ENCODE measurements at places on chromosomes 6 and 20. TPM values are rescaled to one million over a fixed set of nuclear protein-coding genes. Genes with fewer than 3 reads are reported as not detected.

The PHACTR1 gene
- 0.20 TPM for total RNA-seq

- no peak overlapping the region for H3K4me3 ChIP-seq
- H3K27me3 ChIP-seq, result no peaks in the 10 kb centered on the region
- peaks cover 9% of the 10 kb centered on the region for H3K4me1 ChIP-seq
- no peaks in the 10 kb centered on the region for H3K36me3 ChIP-seq
- no peak for DNase-seq
These were observed 120.4 kb downstream of the BCAS1 start for GRCh38 chr20:53950031-53950430.

The RHAG gene
- total RNA-seq, result not detected

DNA sequence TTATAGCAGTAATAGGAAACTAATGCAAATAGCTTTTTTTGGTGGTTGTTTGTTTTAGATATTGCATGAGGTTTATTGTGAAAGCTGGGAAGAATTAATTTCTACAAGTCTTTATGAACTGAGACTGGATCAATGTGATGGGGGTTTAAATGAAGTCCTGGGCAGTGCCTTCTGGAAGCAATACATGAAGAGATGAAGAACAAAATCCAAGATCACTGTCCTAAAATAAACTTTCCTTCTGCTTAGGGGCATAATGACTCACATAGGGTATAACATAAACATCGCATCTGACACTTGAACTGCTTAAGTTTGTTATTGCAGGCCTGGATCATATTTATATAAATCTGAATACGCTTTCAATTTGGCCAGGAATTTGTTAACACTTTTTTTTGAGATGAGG lies 20.9 kb upstream of the SHLD1 start:
- DNase-seq, result no peak
- H3K27ac ChIP-seq, result no peak overlapping the region
- H3K36me3 ChIP-seq, result no peaks in the 10 kb centered on the region

The MCHR2 gene
- not detected for total RNA-seq

GRCh38 chr20:47540443-47541354 lies 39.0 kb downstream of the NCOA3 start:
- no peak for DNase-seq
- no peaks in the 10 kb centered on the region for H3K36me3 ChIP-seq
- H3K4me3 ChIP-seq, result no peak overlapping the region

The HTR1B gene
- not detected for total RNA-seq

DNA sequence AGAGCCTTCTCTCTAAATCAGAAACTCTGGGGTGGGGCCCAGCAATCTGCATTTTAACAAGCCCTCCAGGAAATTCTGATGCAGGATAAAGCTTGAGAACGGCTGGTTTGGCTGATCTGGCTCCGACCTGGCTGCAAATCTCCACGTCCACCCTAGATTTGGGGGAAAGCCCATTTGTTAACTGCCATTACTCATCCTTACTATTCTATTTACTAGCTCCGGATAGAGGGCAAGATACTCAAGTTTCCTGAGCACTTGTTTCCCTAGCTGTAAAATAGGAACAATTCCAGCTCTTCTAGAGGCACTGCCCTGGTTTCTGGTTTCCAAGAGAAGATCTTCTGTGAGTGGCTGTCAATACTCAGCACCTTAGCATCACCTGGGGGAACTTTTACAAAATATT lies 44.4 kb downstream of the DAAM2 start:
- H3K27ac ChIP-seq, result no peak overlapping the region
- H3K4me1 ChIP-seq, result no peaks in the 10 kb centered on the region

The IP6K3 gene
- total RNA-seq, result 10.3 TPM

The FAM135A gene
- 46.5 TPM for total RNA-seq

The KIF25 gene
- total RNA-seq, result 0.51 TPM

DNA sequence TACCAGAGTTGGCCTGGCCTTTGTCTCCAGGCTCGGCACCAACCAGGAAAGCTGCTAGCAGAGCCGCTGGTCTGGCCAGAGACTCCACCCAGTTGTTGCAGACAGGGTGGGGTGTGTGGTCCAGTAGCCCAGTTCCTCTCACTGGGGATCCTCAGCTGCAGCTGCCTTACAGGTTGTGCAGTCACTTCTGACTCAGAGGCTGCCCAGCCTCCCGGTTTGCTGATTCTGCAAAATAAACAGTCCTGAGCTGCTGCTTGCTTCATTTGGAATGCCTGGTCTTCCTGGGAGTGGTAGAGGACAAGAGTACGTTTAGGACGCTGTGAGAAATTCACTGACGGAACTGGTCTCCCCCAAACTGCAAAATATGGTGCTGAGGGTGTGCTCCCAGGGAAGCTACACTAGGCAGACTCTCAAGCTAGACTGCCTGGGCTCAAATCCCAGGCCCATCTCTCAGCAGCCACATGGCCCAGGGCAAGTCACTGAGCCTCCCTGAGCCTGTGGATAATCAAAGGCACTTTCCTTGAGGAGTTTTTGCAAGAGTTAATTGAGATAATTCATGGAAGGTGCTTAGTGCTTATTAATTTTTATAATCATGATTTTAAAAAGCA lies 246.1 kb downstream of the TFAP2C start:
- no peaks in the 10 kb centered on the region for H3K36me3 ChIP-seq
- no peak overlapping the region for H3K4me3 ChIP-seq
- DNase-seq, result peak; percentile 35
- no peak overlapping the region for H3K27ac ChIP-seq

GRCh38 chr6:132228894-132229293 lies 172.4 kb downstream of the MOXD1 start:
- no peaks in the 10 kb centered on the region for H3K36me3 ChIP-seq
- no peaks in the 10 kb centered on the region for H3K27me3 ChIP-seq
- no peak overlapping the region for H3K27ac ChIP-seq

DNA sequence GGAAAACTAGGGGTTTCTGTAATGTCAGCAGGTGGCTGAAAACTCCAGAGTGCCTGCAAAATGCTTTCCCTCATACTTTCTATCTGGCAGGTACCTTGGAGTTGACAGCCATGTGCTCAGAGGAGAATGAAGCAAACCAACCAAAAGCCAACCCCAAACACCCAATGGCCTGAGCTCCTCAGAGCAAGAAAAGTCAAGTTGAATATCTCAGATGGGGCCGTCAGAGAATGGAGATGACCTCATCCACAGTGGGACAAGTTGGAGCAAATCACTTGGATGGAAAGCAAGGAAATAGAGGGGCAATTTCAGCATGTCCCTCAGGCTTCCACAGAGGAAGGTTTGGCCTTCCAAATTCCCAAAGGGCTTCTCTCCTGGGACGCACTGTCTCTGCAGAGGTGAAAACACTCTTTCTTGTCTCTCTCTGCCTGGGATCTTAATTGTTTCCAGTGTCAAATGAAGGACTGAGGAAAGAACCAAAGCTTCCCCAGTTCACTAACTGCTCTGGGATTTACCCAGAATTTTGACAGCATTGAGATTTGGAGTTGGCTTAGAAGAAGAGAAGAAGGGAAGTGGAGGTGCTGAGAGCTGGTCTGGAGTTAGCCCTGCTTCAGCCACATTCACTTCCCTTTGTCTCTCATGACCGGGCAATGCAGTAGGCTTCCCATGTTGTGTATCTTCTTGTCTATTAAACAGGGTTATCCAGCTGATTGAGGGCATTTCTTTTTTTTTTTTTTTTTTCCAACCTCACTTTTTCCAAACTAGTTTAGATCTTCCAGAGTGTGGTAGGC lies 42.2 kb downstream of the PRND start:
- no peak overlapping the region for H3K27ac ChIP-seq
- no peaks in the 10 kb centered on the region for H3K4me1 ChIP-seq
- peaks cover 3% of the 10 kb centered on the region for H3K27me3 ChIP-seq
- H3K36me3 ChIP-seq, result no peaks in the 10 kb centered on the region
- no peak for DNase-seq

The HUS1B gene
- total RNA-seq, result 0.15 TPM

- peak; percentile 90 for DNase-seq
- H3K27ac ChIP-seq, result peak within 1 kb of the TSS; percentile 85
- H3K36me3 ChIP-seq, result no peaks in the 10 kb centered on the region
- peaks cover 2% of the 10 kb centered on the region for H3K4me1 ChIP-seq
- peak within 1 kb of the TSS; percentile 82 for H3K4me3 ChIP-seq
These were observed at the start of gene UTRN for GRCh38 chr6:144284783-144285547. Gene UTRN (plus strand): TSS chr6:144285335. CDS start chr6:144291829, 6,494 bp downstream.

DNA sequence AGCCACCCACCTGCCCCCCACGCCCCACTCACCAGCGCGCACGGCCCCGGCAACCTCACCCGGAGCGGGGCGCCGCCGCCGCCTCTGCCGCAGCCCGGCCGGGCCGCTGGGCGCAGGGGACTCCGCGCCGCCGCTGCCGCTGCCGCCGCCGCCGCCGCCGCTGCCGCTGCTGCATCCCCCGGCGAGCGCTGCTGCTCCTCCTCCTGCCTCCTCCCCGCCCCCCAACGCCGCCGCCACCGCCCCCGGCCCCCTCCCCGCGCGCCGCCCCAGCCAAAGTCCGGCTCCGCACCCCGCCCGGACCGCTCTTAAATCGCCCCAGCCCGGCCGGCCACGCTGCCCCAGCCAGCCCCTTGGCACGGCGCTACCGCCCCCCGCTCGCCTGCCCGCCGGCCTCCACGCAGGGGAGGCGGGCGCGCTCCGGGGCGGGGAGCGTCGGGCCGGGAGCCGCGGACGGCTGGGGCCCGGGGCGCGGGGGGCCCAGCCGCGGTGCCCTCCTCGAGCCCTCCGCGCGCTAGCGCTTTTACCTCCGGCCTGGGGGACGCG lies at the start of gene SULF2:
Gene SULF2 (minus strand): TSS at position 171 of the 543 bp plus-strand sequence. CDS start 28,118 bp downstream, outside the sequence.
- no peaks in the 10 kb centered on the region for H3K36me3 ChIP-seq
- peak within 1 kb of the TSS; percentile 88 for H3K4me3 ChIP-seq
- no peaks in the 10 kb centered on the region for H3K27me3 ChIP-seq

The CTAGE9 gene
- not detected for total RNA-seq

The IPCEF1 gene
- total RNA-seq, result 2.3 TPM

DNA sequence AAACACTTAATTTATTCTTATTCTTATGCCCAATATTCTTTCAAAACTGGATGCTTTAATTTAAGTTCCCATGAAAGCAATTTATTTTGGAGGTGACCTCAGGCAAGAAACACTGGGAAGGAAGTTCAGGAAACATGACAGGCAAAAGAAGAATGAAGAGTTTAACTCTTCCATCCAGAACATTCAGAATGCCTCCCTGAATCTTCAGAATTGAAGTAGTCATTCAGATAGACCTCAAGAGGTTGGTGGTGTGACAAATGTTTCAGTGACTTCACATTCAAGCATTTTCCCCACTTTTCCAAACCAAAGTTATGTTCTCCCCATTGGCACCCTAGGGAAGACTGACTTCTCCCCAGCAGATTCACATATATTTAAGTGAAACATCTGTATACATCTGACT lies 110.5 kb downstream of the HAO1 start:
- 0 out of 2 replicates have a peak, but pooled peaks cover 3% of the 10 kb centered on the region for H3K27me3 ChIP-seq
- H3K27ac ChIP-seq, result no peak overlapping the region
- DNase-seq, result no peak
- no peaks in the 10 kb centered on the region for H3K4me1 ChIP-seq
- no peaks in the 10 kb centered on the region for H3K36me3 ChIP-seq

The OPRL1 gene
- total RNA-seq, result 0.43 TPM

The RIPK1 gene
- 6.1 TPM for total RNA-seq

DNA sequence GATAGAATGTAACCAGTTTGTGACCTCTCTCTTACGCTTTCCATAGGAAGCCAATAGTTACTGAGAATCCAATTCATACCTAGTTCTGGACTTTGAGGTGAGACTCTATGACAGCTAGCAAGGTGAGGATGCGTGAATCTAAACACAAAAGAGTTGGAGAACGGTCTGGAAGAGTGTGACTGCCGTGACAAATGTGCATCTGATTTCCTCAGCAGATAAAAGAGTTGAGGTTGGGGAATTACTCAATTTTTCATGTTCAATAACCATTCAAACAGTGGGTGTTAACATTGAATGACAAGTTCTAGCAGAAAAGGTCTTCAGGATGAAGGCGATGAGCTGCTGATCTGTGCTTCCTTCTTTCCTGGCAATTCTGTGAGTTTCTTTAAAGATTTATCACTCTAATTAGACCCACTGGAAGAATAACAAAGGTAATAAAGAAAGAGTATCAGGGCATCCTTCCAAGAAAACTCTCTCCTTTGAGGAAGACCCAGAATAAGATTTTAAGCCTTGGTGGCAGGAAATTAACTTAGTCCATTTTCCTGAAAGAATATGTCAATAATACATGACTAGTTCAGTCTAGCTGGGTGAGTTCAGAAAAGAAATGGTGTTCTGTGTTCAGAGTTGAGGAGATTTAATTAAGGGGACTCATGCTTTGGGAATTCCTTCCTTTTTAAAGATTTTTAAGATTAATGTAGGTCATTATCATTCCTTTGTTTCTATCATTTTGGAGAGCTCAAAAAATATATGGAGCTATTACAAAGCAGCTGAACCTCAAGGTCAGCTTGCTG lies 24.5 kb downstream of the KIF3B start:
- H3K27ac ChIP-seq, result no peak overlapping the region
- H3K36me3 ChIP-seq, result no peaks in the 10 kb centered on the region
- no peaks in the 10 kb centered on the region for H3K4me1 ChIP-seq
- no peak overlapping the region for H3K4me3 ChIP-seq

The CEBPB gene
- 6.6 TPM for total RNA-seq

The KIF3B gene
- total RNA-seq, result 18.6 TPM

- H3K4me1 ChIP-seq, result peaks cover 4% of the 10 kb centered on the region
- no peaks in the 10 kb centered on the region for H3K27me3 ChIP-seq
These were observed 1088.2 kb upstream of the CITED2 start for GRCh38 chr6:140462453-140463311.

All from SJCRH30 (cell line).